ENCODE measurements at places on chromosomes 6 and 20.

DNA sequence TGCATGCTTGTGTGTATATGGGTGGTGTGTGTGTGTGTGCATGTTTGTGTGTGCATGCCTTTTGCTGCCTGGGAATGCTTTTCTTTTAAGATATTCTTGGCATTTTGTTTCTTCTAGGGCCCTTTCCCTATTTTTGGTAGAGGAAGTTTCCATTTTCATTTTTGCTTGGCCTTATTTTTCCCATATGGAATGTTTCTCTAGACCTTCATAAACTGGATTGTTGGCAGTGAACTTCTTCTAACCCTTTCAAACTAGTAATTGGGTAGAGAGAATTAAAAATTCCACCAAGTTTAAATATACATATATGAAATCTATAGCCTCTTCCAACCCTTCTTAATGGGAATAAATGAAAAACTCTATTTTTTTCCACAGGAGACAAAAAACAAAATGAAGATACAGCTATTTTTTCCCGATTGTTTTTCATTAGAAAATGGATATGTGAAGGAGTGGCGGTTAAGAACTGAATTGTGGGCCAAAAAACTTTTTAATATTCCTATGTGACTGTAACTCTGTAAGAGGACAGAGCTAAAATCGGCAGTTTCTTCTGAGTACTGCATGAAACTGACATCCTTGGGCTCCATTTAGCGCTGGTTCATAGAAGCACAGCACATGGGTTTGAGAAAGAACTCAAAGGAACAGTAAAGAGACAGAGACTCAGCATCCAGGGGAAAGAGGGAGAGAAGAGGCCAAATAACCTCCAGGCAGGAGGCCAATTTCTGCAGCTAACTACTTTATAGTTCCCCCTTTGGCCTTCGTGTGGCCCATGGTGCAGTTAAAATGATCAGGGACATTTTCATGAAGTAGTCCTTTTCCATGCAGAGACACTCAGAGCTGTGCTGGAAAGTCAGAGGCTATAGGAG, 102.1 kb downstream of the TMEM170B start:
- no peak for DNase-seq

- DNase-seq, result no peak
Measured at GRCh38 chr6:18187701-18188100, 32.5 kb downstream of the KDM1B start.

GRCh38 chr20:31515072-31515774, 981 bp downstream of the HM13 start:
- no peak for DNase-seq

GRCh38 chr6:160895562-160895961, 96.0 kb upstream of the MAP3K4 start:
- DNase-seq, result no peak

GRCh38 chr6:4355241-4355640, 219.9 kb upstream of the ECI2 start:
- no peak for DNase-seq

DNA sequence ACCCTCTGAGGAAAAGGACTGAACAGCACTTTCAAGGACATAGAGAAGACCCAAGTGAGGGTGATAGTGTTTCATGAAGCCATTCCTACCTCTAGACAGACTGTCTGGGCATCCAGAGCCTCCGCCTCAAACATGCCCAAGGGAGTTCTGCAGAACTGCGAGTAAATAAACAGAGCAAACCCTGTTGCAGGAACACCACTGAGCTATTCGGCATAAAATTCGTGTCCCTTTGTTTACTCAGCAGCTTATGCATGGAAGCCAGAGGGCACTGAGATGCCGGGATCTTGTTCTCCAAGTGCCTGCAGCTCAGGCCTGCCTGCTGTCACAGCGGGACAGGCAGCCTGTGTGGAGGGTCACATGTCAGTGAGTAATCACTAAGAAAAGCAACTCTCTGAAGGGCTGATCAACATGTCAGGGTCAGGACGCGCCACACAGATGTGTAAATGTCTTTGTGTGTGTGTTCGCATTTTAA, 164.9 kb upstream of the HEY2 start:
- no peak for DNase-seq

GRCh38 chr6:169019727-169020491, 233.7 kb downstream of the THBS2 start:
- DNase-seq, result no peak

DNA sequence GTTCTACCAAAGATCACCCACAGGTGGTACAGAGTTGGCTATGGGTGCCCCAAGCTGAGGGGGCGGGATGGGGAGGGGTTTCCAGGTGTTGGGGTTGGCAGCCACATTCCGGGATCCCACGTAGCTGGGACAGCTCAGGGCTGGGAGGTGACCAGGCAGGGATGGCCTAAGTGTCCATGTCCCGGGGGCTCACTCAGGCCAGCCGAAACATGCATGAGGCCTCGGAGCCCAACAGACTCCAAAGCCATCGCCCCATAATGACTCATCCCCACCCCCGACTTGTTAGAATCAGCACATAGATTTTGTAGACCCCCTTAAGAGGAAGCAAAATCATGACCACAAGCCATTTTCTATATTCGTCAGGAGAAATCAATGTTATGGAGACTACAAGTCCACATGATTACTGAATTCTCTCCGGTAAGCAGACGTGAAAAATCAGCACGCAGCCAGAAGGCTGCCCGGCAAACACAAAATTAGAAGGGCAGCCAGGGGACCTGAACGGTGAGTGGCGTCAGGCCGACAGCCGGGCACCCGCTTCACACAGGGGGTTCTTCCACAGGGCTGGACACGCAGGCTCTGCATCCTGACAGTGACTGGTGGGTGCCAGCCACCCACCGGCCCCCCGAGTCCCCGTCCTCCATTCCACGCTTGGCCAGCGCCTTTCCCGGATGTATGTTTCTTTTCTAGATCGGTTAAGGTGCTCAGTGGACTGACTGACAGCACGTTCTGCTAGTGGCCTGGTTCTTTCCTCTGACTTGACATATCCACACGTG, 81.2 kb downstream of the RAMACL start:
- no peak for DNase-seq

GRCh38 chr6:47729019-47729418, 30.6 kb downstream of the ADGRF4 start:
- DNase-seq, result no peak

DNA sequence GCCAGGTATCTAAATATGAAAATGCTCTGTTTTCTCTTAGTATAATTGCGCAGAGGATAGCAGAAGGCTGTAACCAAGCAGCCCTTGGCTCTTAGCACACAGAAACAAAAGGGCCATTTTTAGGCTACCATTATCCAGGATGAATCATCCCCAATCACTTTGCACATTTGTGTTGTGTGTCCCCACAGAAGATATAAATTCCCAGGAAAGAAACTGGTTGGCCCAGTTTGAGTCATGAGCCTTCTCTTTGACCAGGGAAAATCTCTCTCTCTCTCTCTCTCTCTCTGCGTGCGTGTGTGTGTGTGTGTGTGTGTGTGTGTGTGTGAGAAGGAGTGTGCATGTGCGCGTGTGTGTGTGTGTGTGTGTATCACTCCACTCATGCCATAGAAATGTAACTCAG, 178.5 kb downstream of the FRK start:
- DNase-seq, result no peak

GRCh38 chr6:157402996-157403685, 22.2 kb downstream of the ZDHHC14 start:
- no peak for DNase-seq

GRCh38 chr6:66190858-66191257, 483.8 kb upstream of the EYS start:
- DNase-seq, result no peak

GRCh38 chr20:19860737-19861136, 102.7 kb downstream of the RIN2 start:
- no peak for DNase-seq

DNA sequence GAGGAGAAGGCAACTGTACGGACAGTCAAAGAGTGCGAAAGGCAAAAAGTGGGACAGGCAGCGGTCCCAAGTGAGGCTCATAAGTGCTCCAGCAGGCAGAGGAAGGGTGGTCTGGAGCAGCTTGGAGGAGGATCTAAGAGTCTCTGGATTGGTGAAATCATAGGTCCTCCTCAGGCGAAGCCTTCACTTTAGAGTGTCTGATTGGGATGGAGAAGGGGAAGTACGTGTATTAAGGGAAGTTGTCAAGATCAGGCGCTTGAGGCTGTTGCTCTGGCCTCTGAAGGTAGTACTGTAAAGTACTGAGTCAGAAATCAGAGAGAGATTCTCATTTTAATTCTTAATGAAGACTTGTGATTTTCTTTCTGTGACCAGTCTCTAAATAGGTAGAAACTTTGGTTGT, 185.6 kb downstream of the KIF16B start:
- DNase-seq, result no peak

- no peak for DNase-seq
Measured at GRCh38 chr20:18728165-18728869, 85.3 kb upstream of the SCP2D1 start.

GRCh38 chr6:24330137-24330732, 27.6 kb downstream of the DCDC2 start:
- no peak for DNase-seq

DNA sequence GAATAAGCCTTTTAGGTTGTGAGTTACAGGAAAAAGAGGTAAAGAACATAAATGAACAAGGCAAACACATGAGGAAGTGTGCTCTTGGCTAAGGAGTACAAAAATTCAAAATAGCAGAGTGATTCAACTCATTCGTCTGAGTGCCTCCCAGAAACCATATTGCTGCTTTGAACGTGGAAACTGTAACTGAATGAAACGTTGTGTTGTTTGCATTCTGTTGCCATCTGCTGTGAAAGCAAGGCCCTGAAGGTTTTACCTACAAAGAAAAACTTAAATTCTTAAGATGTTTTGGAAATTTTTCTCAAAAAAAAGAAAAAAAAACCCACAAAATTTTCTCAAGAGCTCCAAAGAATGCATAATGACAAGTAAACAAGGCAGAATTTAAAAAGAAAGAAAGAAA, 375.4 kb upstream of the HS3ST5 start:
- no peak for DNase-seq

DNA sequence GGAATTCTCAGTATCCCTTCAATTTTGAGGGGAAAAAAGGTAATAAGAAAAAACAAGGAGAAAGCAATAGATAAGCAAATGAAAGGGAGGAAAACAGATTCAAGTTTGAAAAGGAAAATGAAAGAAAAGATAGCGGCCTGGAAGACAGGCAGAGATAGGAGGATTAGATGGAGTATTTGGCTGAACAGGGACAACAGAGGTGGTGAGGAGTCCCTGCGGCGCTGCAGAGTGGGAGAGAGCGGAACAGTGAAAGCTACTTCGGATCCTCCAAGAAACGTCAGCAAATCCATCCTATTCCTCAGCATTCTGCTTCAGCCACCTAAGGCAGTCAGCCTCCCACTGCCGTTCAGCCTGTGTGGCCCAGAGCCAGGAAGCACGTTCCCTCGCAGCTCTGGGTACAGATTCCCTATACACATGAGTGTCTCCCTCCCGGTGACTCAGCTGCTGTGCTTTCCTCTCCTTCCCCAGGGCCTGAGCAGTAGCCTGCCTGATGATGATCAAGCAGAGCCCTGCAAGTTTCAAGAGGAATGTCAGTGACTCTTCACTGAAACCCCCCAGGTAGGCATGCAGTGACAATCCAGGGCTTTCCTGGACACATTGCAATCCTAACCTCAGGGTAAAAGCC, 43.4 kb upstream of the CDYL start:
- no peak for DNase-seq

- DNase-seq, result no peak
Measured at GRCh38 chr20:13336308-13337089, 115.4 kb downstream of the ISM1 start.

GRCh38 chr20:51902933-51903332, 100.6 kb upstream of the SALL4 start:
- DNase-seq, result no peak

DNA sequence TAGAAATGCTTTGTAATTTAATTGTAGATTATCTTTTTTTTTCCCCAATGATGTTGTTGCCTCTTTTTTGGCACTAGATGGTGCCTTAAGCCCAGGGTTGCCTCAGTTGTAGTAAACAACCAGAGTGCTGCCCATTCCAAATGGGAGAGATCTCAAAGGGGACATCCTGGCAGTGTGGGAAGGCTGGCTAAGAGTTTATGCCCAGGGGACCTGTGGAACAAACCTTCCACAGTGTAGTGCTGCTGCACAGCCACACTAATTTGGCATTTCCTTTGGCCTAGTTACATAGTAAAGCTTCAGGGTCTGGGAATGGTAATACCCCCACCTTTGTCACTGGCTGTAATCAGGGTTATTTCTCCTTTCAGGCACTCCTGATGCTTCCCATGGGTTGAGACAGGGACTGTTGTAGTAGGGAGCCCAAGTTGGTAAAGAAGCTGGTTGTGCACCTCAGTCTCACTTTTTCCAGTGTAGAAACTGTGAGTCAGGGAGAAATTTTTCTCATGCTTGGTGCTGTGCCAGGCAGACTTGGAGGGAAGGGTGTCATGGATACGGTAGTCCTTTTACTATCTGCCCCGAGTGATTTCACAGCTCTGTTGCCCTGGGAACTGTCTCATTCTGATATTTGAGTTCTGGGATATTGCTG, 177.8 kb upstream of the ECI2 start:
- DNase-seq, result no peak

DNA sequence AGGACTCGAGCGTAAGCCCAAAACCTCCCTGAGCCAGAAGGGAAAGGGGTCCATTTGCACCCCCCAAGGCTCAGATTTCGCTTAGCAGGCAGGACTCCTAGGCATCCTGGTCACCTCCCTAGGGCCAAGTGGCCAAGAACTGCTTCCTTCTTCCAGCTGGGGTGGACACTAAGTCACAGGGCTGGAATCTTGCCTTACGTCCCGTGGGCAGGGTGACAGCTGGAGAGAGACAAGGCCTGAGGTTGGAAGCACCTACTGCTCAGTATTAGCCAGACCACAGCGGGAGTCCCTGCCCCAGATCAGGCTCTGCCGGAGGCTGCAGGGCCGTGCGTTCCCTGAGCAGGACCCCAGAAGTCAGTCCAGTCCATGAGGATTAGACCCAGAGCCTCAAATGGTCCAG, 19.7 kb downstream of the LAMA5 start:
- DNase-seq, result no peak

DNA sequence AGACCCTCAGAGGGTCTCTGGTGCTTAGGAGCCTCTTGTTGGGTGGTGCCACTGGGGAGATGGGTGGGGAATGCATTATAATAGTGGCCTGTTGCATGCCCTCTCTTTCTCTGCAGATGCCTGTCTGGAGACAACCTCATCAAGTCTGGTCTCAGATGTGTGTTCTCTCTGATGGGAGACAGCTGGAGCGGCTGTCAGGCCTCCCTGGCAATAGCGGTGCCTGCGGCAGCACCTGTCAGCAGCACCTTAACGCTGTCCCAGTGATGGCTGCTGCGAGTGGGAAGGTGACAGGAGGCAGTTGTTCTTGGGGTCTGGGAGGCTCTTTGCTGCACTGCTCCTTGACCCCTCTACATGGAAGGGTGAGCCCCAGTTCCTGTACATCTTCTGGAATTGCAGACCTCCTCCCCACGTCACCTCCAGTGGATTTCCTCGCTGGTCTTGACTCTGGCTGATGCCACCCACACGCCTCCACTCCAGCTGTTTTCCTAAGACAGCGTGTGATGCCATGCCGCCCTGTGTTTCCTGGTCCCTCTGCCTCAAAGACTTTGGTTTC, 63.3 kb upstream of the BLCAP start:
- DNase-seq, result no peak

- DNase-seq, result no peak
Measured at GRCh38 chr6:148082044-148082443, 260.6 kb upstream of the SASH1 start.

GRCh38 chr6:157068691-157069324, 254.5 kb downstream of the TMEM242 start:
- DNase-seq, result no peak

GRCh38 chr6:20775981-20776380, 241.7 kb downstream of the CDKAL1 start:
- DNase-seq, result no peak
